ENCODE measurements at places on chromosomes 7 and 10. TPM values are rescaled to one million over a fixed set of nuclear protein-coding genes. Genes with fewer than 3 reads are reported as not detected.

DNA sequence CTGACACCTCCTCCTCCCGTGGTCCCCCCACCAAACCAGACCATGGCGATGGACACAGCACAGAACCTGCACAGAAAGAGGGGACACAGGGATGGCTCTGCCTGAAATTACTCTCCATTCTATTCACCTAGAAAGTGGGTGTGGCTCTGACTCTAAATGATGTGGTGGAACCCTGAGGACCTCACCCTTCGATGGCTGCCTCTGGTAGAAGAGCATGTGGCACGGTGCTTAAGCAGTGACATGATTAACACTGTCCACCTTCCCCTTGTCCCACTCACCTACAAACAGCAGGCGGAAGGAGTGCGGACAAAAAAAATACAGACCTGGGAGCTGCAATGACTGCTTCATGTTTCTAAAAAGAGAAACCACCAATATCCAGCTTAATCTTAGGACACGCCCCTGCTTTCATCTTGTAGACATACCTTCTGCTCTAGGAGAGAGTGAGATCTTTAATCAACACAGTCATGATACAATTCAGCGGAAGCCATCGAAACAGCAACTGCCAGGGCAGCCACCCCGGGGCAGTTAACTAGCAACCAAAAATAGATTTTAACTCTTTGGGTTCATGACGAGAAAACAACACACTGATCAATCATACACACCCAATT is 11.4 kb downstream of the JCAD start:
- DNase-seq: no peak

DNA sequence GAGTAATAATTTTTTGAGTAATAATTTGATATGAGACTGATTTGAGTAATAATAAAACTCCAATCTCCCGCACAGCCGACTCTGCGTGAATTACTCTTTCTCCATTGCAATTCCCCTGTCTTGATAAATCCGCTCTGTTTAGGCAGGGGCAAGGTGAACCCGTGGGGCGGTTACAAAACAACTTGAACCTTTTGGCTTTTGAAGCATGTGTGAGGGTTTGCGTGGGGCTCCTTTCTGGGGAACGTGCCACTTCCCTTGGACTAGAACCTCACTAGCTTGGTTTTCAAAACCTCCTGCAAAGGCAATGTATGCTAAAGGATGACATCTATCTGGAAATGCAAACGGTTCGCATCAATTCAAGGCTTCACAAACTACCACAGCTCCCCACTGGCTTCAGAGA is 1.5 kb downstream of the CRPPA start:
- no peak for DNase-seq

Gene ZNF777
- 4.3 TPM for total RNA-seq

Gene HOXA4
- total RNA-seq: 0.51 TPM

- no peak for DNase-seq
These were observed 67.6 kb downstream of the PRTFDC1 start for GRCh38 chr10:24884793-24885192.

Gene ZNF33B
- 21.7 TPM for total RNA-seq

Gene NOS3
- total RNA-seq: 28.4 TPM

DNA sequence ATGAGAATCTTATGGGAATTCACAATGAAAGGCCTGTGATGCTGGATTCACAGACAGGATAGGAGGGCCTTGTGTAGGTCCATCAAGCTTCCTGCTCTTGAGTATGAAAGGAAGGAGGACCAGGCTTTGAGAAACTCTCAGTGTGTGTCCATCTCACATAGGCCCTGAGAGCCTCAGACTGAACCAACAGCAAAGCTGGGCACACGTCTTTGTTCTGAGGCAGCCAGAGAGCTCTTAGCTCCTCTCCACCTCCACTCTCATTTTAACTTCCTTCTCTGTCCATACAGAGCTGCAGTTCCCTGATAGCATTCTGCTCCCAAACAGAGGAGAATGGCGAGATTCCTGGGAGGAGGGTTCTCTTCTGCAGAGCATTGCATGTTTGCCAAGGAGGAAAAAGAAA is 515.6 kb downstream of the CALN1 start:
- no peak for DNase-seq

- no peak for DNase-seq
These were observed 256.3 kb upstream of the KLF14 start for GRCh38 chr7:130990178-130990832.

Gene MACC1
- total RNA-seq: not detected

DNA sequence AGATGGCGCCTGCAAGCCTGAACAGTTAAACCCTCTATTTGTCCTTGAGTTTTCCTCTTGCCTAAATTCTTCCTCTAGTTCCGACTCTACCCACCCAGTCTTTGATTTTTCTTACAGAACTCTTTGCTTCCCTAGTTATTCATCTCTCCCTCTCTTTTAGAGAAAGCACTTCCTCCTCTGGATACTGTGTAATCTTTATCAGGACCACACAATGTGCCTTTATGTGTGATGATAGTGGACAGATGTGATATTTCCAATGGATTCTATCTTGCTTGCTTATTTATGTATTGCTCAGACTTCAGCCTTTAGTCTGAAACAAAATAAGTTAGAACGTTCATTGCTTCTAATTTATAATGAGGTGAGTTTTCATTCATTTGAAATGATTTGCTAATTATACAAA is 79.5 kb upstream of the CAV2 start:
- DNase-seq: no peak

GRCh38 chr10:71982269-71983178 is 18.3 kb downstream of the CHST3 start:
- no peak for DNase-seq

GRCh38 chr7:46486256-46487206 is 565.5 kb upstream of the IGFBP3 start:
- no peak for DNase-seq

DNA sequence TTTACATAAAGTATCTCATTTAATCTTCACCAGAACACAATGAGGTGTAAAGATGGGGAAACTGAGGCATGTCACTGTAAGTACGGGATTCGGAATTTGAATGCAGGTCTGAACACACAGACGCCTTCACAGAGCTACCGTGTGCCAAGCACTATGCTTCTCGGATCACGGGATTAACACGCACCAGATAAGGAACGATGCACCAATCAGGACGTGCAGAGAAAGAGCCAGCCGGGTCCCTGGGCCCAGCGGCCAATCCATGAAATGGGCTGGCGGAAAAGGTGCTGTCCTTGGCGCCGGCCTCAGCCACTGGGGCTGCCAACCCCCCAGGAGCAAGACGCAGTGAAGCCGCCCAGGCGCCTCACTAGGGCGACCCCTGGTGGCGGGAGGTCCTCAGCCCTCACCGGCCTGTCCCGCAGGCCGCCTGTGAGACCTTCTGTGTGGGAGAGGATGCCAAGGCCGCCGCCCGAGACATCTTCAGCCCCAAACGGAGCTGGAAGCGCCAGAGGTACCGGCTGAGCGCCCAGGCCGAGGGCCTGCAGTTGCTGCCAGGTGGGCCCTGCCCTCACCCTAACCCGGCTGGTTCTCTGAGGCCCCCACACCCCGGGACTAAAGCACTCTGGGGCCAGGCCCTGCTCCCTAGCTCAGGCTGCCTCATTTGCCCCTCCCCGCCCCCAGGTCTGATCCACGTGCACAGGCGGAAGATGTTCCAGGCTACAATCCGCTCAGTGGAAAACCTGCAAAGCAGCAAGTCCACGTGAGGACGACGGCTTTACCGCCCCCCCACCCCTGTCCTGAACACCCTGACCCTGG is 15.6 kb downstream of the ATG9B start:
- DNase-seq: peak; percentile 60

Gene LIPF
- total RNA-seq: not detected

Gene ECD
- total RNA-seq: 21.6 TPM

DNA sequence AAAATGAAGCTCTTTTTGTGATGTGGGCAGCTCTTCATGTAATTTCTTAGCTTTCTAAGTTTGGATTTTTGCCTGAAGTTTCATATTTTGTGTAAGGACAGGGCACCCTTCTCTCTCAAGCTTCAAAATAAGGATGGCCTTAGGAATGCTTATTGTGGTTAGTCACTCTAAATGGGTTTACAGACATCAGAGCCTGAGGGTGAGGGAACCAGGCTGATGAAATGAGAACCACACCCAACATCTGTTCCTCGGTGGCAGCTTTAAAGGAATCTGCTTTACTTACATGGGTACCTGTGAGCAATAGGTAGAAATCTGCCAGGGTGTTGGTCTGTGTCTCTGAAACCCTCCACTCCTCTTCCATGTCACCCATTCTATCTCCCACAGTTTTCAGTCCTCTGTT is 174.3 kb downstream of the EMX2 start:
- DNase-seq: no peak

Gene CALHM1
- total RNA-seq: not detected

DNA sequence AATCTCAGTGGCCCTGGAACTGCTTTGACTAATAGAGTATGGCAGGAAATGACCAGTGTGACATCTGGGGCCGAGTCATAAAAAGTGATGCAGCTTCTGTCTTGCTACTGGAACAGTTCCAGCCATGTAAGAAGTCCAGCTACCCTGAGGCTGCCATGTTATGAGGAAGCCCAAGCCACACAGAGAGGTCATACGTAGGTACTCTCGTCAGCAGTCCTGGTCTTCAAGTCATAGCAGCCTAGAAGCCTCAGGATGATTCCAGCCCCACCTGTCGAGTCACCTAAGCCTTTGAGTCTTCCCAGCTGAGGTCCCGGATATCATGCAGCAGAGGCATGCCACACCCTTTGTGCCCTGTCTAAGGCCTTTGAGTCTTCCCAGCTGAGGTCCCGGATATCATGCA is 92.1 kb downstream of the PPP1R3C start:
- peak; percentile 20 for DNase-seq

Gene MMRN2
- 82.2 TPM for total RNA-seq

GRCh38 chr7:78141522-78142281 is 343.1 kb downstream of the PHTF2 start:
- no peak for DNase-seq

GRCh38 chr7:150997817-150998216 is 7.0 kb downstream of the NOS3 start:
- DNase-seq: no peak

DNA sequence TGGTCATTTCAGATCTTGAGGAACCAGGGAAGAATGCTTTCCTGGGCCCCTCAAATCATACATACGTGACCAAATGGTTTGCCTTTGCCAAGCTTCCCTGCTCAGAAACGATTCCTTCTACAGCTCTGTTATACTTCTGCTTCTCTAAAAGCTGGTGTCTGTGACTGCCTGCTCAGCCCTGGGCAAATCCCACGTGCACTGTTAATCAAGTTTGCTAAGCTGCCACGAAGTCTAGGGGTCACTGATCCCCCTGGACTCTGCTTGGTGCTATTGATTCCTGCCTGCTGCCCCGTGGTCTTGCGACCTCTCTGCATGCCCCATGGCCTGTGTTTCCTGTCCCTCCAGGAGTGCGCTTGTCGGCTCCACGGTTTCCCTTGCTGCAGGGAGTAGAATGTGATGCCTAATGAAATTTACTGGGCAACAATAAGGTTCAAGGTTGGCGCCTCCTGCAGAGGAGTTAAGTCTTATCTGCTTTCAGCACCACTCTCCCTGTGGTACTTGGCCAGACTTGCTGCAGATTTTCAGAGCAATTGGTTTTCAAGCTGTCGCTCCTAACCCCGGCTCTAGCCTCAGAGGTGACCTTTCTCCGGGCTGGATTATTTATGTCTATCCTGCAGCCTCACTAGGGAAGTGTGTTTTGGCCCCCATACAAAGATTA is 201.6 kb upstream of the FZD8 start:
- peak; percentile 63 for DNase-seq

Gene OR2A5
- total RNA-seq: not detected

- no peak for DNase-seq
These were observed 184.7 kb upstream of the PFKP start for GRCh38 chr10:2882628-2883027.

DNA sequence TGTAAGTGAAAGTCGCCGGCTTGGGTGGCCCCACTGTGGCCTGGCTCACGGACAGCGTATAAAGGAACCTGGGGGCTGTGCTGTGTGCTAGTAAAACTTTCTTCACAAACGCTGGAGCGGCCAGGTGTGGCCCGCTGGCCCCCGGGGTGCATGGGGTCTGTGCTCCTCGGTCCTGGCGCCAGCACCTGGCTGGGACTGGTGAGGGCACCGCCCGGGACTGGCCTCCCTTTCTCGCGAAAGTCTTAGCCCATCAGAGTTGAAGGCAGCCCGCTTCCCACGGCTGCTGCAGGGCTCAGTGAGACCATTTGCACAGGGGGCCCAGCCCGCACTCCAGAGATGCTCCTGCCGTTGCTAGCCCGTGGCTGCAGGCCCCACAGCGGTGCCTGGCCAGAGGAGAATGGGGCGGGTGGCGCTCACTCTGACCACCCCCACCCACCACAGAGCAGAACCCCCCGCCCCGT is 5.8 kb downstream of the PWWP2B start:
- DNase-seq: no peak

Gene CTAGE4
- not detected for total RNA-seq

DNA sequence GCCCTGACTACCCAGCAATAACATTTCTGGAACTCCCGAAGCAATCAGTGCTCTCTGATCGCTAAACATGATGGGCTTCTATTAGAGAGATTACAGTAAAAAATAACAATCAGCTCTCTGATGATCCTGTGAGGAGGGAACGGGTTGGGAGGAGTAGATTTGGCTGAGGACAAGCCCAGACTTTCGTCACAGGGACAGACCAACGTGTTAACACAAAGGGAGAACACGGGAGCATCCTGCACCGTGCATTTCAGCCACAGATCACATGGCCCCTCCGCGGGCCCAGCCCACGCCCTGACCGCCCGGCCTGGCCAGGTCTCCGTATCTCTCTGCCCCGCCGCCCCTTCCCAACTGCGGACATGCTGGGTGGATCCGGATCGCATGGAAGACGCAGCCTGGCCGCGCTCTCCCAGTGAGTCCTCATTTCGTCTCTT is 95.0 kb upstream of the AGBL3 start:
- DNase-seq: peak; percentile 98

- DNase-seq: peak; percentile 2
These were observed 18.0 kb downstream of the CAMK2B start for GRCh38 chr7:44307301-44307900.

GRCh38 chr7:55420530-55420929 is 55.4 kb downstream of the LANCL2 start:
- no peak for DNase-seq

- peak; percentile 98 for DNase-seq
These were observed 99.9 kb downstream of the CUBN start for GRCh38 chr10:17029581-17030271.

Gene GHRHR
- total RNA-seq: not detected

Gene MYH16
- total RNA-seq: 0.13 TPM

Gene TWIST1
- not detected for total RNA-seq

DNA sequence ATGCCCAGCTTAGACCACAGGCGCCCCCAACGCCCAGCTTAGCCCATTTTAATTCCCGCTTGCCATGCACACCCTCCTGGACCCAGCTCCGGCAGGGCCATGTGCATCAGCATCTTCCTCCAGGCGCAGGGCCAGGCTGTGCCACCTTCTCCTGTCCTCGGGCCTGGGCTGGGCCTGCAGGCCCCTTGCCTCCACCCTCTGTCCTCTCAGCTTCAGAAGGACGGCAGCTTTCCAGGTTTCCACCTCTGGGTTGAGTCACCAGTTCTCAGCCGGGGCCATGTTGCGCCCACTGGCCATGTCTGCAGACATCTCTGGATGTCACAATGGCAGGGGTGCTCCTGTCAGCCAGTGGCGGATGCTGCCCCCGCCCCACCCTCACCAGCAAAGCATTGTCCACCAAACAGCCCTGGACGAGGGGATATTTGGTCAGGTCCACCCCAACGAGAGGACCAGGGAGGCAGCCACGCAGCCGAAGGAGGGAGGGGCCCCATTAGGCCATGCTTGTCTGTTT is 59.1 kb upstream of the NKX6-2 start:
- no peak for DNase-seq

All from dermis microvascular lymphatic vessel endothelial cell (primary cell).